DMS79 (cell line): ENCODE measurements at places on chromosomes 1 and 21.

GRCh38 chr1:153490272-153491051 lies 30.0 kb upstream of the S100A7 start:
- no peak for DNase-seq

- peak; percentile 93 for DNase-seq
Measured at GRCh38 chr1:226029568-226030225, 30.6 kb upstream of the SDE2 start.

- DNase-seq, result no peak
Measured at GRCh38 chr1:17743008-17743647, 12.0 kb upstream of the ACTL8 start.

- no peak for DNase-seq
Measured at GRCh38 chr1:93694039-93694438, 12.4 kb upstream of the BCAR3 start.

- no peak for DNase-seq
Measured at GRCh38 chr1:22483121-22483520, 31.5 kb downstream of the ZBTB40 start.

GRCh38 chr21:34956416-34957316 lies 92.4 kb downstream of the RUNX1 start:
- DNase-seq, result no peak

GRCh38 chr1:153752072-153752471 lies 23.1 kb upstream of the SLC27A3 start:
- DNase-seq, result no peak

DNA sequence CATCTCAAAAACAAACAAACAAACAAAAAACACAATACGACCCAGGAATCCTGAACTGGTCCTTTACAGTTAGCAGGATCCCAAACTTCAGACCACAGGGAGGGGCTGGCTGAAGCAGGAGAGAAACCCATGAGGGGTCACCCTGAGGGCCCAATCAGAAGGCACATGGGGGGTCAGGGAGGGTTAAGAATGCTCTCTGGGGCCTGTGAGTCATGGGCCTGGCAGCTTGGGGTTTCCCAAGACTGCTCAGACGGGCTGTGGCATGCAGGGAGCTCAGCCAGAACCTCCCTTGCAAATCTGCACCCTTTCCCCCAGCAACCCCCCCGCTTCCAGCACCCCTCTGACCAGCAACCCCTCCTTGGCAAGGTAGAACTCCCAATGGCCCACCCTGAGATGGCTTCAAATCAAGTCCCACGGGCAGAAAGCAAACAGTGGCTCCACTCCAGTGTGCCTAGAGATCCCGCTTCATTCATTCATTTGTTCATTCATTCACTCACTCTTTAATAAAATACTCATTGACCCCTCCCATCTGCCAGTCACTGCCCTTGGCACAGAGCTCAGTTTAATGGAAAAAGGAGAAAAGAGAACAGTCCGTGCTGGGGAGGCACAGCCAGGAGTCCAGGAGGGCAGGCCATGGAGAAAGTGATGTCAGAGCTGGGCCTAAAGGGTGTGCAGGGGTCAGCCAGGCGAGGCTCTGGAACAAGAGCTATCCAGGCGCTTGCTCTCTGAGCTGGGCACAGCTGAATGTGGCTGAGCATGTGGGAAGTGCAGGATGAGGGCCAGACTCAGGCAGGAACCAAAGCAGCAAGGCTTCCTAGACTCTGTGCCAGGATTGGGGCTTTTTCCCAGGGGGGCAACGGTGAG lies 8.2 kb downstream of the UQCRHL start:
- DNase-seq, result no peak

DNA sequence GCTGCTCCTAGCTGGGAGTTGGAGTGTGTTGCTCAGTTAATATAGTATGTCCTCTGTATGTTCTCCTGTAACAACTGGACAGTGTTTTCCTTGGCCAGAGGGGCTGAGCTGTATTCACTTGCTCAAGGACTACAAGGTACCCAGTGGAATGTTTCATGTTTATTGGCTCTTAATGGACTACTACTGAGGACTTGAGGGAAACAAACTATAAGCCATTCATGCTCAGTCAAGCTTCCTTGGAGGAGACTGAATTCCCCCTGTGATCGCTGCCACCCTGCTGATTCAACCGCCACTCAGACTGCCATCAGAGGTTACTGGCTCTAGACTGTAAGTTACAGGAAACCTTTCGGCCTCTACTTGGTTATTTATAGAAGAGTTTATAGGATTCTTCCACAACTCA lies 166.6 kb downstream of the ZC3H11B start:
- DNase-seq, result no peak

DNA sequence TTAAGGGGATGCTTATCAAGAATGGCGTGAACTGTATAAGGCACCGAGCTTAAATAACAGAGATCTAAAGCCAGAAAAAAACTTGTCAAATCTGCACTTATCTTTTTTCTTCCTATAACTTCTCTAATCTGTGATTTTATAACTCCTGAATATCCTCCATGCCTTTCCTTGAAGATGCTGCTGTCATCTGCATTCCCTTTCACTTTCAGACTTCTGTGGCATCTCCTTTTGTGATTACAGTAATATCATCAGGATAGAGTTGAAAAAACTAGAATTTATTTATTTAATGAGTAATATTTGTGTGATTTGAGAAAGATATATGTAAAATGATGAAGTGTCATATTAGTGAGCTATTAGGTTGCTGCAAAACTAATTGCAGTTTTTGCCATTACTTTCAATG lies 357.8 kb upstream of the PTBP2 start:
- no peak for DNase-seq

- no peak for DNase-seq
Measured at GRCh38 chr1:236952246-236953003, 51.8 kb downstream of the MT1HL1 start.

DNA sequence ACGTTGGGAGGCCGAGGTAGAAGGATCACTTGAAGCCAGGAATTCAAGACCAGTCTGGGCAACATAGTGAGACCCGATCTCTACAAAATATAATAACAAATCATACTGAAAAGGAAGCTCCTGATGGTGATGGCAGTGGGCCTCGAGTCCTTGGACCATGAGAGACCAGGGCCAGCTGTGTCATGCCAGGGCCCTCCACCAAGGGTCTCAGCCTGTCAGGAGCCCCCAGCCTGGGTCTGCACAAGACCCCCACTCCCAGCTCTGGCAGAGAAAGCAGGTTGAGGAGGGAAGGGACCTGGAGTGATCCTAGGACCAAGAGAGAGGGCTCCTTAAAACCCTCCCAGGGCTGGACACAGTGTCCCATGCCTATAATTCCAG lies 6.7 kb upstream of the CTRC start:
- DNase-seq, result no peak

GRCh38 chr1:155037851-155038441 lies 4.3 kb downstream of the DCST1 start:
- DNase-seq, result no peak

GRCh38 chr1:228272331-228272791 lies 64.5 kb downstream of the OBSCN start:
- DNase-seq, result no peak

- DNase-seq, result no peak
Measured at GRCh38 chr1:81827942-81828341, 27.2 kb downstream of the ADGRL2 start.

DNA sequence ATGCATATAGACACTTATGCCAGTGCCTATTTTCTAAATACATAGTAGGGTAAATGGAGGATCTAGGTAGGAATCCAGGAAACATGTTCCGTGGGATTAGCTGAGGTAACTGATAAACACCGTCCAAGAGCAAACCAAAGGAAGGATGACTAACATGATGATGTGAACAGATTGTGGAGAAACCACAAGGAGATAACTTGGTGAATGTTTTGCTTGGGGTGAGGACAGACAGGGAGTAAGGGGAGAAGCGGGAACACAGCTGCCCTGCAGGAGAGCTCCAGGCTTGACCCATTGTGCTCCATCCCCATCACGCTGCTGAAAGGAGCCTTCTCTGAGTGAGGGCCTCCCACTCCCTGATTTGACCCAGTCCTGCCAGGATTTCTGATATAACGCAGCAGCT lies 87.0 kb upstream of the ZC3H11B start:
- no peak for DNase-seq

DNA sequence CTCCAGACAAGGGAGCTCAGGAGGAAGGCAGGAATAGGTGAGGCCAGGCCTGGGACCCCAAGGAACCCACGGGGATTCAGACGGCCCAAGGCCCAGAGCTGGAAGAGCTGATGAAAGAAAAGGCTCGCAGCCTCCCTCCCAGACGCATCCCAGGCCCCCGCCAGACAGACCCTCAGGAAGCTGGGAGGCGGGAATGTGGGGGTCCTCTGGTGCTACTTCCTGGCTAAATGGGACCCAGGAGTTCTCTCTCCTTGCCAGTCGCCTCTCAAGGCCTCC lies 430 bp downstream of the FBXO2 start:
- no peak for DNase-seq

GRCh38 chr1:169568497-169568896 lies 17.8 kb downstream of the F5 start:
- no peak for DNase-seq

DNA sequence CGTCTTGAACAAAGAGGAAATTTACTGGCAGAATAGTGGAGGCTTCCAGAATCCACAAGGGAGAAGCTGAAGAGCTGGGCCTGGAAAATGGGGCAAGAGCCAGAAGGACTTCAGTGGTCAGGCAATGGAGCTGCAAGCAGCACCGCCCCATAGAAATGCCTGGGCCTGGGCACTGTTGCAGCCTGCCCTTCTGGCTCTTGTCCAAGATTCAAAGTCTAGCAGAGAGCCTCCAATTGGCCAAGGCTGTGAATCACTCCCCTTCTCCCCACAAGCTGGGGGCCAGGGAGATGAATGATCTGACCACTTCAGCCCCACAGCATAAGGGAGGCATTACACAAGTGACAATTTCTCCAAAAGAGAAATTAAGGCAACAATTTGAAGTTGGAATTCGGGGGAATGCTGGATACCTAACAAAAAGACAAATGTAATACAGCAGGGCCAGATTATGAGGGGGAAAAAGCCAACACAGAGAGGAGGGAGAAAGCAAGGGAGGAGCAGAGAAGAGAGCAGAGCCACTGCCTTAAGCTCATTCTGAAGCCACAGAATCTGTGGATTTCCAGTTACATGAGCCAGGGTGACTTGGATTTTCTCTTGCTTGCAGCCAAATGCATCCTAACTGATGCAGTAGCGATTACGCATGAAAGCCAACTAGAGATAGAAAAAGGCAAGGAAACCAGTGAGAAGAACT lies 80.3 kb downstream of the LRIG2 start:
- no peak for DNase-seq

DNA sequence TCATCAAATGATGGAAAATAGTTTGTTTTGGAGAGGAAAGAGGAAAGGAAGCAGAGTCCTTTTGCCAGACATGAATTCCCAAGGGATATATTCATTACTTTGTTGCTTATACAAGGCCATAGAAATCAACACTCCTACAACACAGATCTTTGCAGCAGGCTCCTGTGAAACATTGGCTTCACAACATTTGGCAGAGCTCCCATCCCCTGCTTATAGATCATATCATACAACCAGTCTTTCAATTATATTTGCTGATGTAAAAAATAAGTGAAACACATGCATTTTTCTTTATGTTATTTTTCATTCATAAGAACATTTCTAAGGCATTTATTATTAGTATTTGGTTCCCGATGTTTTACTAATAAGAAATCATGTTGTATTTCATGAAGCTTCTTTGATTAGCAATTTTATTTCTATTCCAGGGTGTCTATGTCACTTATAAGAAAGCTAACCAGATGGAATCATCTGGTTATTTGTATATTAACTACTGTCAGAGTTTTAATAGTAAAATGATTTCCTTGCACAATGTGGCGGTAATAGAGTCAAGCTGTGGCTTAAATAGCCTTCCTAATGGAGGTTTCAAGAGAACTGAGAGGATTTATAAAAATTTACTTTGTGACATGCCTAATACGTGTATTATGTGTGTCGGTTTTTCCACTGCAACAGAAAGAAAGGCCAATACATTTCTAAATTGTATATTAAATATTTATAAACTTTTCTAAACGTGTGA lies 470.3 kb upstream of the NCAM2 start:
- DNase-seq, result no peak

DNA sequence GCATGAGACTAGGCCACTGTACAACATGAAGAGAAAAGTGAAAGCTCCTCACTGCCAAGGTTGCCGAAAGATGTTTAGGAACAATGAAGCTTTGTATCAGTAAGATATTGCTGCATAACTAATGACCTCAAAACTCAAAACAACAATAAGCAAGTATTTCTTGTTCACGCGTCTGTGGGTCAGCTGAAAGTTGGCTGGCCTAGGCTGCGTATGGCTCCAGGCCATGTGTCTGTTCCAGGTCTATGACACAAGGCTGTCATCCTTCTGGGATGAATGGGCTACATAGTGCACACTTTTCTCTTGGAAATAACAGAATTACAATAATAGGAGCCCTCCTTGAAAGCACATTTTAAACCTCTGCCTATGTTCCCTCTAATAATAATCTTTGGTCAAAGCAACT lies 515.9 kb downstream of the PLPP3 start:
- no peak for DNase-seq

DNA sequence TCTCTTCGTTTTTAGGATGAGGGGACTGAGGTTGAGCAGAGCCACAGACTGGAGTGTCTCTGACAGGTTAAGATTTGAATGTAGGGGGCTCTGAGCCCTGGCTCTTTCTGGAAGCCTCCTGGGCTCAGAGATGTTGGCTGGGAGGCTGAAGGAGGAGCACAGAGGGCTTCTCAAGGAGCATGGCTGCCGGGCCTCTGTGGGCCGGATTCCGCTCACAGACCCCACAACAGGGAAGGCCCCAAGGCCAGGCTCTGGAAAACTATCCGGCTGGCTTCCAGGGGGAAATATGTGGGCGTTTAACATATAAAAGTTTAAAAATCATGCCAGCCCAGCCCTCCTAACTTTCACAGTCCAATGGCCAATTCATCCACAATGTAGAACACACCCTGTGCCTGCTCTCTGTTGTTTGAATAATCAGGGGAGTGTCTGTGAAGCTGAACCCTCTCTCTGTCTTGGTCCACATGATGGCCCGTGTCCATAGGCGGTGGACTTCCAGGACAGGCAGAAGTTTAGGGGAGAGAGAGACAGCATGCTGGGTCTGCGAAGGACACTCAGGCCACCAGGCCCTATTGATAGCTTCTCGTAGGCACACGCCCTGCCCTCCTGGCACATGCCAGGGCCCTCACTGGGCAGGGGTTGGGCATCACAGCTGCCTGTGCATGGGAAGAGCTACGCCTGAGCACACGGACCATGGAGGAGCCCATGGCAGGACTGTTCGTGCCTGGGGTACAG lies 10.8 kb downstream of the OBSCN start:
- no peak for DNase-seq

DNA sequence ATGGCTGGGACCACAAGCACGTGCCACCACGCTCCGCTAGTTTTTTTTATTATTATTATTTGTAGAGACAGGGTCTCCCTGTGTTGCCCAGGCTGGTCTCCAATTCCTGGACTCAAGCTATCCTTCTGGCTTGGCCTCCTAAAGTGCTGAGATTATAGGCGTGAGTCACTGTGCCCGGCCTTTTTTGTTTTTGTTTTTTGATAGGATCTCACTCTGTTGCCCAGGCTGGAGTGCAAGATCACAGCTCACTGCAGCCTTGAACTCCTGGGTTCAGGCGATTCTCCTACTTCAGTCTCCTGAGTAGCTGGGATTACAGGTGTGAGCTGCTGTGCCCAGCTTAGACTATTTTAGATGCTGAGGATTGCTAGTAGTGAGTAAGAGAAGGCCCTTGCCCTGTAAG lies 11.8 kb upstream of the RNF11 start:
- DNase-seq, result no peak

GRCh38 chr1:216184126-216184680 lies 239.0 kb downstream of the USH2A start:
- DNase-seq, result no peak

GRCh38 chr1:219507437-219507836 lies 105.5 kb downstream of the ZC3H11B start:
- no peak for DNase-seq
